ENCODE measurements at places on chromosomes 6 and 20.

DNA sequence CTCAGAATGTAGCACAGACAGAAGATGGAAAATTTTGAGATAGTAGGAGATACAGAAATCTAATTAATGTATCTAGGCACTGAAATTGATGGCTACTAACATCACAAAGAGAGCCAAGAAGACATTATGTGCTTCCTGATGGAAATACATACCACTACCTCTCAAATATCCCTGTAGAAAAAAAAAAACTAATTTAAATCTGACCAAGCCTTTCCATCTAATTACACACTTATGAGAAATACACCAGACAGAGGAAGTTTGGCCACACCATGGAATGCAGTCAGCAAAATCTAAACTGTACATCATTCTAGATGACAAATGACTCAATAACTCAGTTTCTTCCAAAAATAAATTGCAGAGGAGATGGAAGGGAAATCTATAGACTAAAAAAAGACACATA, 18.9 kb downstream of the VPS52 start:
- DNase-seq = no peak

DNA sequence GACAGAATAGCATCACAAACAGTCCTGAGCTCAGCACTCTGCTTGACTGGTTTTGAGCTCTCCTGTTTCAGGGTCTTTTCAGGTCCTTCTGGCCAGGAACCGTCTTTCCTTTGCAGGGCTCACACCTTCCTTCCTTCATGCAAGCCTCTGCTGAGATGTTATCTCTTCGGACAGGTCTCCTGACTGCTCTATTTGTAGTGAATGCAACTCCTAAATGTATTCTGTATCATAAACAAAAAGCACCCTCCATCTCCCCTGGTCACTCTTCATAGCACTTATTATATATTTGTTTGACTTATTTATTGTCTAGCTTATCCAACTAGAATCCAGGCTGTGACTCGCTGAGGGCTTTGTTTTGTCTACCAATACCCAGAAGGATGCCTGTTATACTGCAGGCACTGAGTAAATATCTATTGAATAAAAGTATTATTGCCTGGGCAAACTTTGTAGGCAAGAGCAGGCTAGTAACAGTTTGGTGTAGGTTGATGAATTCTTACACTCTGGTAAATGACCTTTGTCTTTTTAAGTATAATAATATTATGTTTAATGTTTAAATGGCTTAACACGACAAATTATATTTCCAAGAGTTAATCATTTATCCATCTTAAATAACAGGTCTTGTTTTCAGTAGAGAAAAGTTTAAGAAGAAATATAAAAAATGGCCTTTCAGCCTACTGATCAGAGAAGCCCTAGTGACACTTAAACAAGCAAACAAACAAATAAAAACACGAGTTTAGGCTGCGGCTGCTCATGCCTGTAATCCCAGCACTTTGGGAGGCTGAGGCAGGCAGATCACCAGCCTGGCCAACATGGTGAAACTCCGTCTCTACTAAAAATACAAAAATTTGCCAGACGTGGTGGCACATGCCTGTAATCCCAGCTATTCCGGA, 199.7 kb downstream of the BCAS1 start:
- no peak for DNase-seq

DNA sequence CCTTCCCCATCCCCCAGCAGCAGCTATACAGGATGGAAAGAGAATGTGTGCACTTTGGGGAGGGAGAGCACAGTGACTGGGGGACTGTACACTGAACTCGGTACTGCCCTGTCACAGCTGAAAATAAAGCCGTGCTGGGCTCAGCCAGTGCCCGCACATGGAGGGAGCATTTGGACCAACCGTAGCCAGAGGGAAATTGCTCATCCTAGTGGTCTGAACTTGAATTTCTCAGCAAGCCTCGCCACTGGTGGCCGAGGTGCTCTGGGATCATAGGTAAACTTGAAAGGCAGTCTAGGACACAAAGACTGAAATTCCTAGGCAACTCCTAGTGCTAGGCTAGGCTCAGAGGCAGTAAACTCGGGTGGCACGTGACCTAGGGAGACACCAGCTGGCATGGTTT, 61.0 kb downstream of the DZANK1 start:
- no peak for DNase-seq

DNA sequence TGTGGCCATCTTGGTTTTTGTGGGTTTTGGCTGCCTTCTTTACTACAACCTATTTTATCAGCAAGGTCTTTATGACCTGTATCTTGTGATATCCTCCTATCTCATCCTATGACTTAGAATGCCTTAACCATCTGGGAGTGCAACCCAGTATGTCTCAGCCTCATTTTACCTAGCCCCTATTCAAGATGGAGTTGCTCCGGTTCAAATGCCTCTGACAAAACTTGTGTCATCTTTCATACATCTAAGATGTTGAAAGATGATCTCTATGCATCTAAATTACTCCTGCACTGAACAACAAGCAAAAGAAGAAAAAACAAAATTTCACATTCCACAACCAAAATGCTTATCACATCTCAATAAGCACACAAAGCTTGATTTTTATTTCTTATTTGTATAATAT, 129.5 kb upstream of the CNR1 start:
- no peak for DNase-seq

DNA sequence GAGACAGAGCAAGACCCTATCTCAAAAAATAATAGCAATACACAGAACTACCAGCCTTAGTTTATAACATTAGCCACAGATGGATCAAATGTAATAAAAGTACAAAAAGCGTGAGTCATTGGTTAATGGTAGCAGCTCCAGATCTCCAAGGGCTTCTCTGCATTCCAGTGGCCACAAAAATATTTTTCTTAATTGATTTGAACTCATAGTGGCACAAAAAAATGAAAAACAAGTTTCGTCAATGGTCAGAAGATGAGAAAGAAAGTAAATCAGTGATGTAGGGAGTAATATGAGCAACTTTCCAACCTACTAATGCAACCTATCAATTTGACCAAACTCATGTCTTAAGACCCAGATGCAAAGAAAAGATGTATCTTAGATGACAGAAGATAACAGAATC, 79.6 kb downstream of the CEP57L1 start:
- no peak for DNase-seq

GRCh38 chr6:132300323-132300949, 100.8 kb downstream of the MOXD1 start:
- peak; percentile 41 for DNase-seq

DNA sequence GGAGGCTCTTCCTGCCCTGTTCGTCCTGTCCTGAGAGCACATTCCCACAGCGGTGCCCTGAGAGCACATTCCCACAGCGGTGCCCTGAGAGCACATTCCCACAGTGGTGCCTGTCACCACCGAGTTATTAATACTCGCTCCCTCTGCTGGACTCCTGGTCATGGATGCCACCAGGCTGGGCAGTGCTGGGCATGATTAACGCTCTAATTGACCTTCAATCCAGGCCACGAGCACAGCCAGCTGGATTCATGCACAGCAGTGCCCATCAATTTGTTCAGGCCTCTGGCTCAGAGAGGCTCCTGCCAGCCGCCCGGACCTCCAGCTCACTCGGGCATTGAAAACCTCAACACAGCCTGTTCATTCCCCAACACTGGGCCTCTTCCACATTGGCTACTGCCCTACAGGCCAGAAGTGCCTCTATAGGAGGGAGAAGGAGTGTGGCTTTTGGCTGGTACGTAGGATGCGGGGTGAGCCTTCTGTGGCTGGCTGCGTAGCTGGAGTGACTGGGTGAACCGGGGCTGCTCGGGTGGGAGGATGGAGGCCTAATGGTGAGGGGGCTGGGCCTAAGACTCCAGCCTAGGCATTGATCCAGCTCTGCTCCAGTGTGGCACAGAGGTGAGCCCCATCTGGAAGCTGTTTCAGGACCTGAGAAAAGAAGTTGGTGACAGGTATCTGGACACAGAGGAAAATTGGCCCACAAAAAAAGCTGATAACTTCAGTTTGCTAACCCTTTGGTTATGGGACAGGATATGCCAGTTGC, 9.3 kb downstream of the IP6K3 start:
- DNase-seq = no peak

DNA sequence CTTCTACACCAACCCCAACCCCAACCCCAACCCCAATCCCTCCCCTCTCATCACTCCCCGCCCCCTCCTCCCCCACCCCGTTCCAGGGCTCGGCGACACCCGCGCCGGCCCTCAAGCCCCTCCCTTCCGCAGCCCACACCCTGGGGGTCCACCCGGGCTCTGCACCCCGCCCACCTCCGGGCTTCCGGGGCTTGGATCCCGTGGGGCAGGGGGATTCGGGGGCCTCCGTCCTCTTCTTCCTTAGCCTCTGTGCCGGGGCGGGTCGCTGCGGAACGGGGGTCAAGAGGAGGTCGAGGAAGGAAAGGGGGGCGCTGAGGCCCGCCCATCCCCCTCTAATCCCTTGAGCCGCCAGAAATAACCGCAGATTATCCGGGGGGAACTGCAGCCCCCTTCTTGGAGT, 690 bp downstream of the TULP1 start:
- no peak for DNase-seq

DNA sequence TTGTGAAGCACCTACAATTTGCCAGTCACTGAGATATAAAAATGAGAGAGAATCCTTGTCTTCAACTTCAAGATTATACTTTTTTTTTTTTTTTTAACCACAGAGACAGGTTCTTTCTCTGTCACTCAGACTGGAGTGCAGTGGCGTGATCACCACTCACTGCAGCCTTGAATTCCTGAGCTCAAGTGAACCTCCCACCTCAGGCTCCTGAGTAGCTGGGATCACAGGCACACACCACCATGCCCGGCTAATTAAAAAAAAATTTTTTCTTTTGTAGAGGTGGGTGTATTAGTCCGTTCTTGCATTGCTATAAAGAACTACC, 51.6 kb upstream of the PMEPA1 start:
- DNase-seq = no peak

DNA sequence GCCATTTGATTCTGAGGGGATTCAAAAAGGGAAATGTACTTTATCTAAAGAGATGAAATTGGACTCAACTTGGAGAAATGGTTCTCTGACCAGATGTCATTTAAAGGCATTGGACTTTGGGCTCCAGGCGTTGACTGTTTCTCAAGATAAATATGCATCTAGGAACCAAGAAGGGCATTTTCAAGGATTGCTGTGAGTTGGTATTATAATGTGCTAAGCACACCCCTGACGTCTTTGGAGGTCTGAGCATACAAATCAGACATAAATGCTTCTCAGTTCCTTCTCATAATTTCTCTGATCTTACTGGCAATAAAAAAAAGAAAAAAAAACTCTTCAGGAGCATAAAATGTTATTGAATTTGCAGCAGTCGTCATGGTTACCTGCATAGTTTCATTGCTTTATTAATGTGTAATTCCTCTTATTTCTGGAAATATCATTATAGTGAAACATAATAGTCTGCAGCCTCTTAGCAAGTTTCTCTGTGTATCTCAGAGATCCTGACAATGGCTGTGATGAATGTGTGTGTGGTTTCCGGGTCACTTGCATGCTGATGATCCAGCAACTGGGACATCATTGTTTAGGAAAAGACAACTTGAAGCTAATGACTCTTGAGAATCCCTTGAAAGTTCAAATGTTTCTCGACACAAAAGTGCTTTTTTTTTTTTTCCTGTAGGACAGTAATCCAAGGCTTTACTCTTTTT, 136.0 kb downstream of the AIG1 start:
- DNase-seq = no peak

DNA sequence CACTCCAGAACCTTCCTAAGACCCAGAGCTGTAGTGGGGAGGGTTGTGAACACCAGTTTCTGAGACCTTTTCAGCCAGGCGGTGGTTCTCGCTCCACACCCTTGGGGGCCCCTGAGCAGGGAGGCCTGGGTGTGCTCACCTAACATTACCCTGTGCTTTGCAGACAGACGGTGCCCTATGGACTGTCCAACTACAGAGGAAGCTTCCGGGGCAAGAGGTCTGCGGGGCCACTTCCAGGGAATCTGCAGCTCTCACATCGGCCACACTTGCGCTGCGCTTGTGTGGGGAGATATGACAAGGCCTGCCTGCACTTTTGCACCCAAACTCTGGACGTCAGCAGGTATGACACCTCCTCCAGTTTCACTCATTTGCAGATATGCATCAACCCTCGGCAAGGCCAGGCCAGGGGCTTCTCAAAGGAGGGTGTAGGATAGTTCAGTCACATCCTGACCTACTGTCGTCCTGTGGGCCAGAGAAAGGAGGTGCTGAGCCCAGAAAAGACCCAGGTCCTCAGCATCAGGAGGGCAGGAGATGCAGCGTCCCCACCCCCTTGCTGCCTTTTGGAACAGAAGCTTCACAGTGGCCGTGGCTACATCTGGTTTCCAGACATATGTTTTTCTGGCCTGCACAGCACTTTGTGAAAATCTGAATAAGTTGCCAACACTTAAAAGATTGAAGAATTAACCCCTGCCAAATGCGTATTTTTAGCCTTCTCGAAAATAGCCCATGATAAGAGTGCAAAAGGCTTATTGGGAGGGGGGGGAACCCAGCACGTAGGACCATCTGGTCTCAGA, 20.6 kb downstream of the EDN3 start:
- DNase-seq = no peak

DNA sequence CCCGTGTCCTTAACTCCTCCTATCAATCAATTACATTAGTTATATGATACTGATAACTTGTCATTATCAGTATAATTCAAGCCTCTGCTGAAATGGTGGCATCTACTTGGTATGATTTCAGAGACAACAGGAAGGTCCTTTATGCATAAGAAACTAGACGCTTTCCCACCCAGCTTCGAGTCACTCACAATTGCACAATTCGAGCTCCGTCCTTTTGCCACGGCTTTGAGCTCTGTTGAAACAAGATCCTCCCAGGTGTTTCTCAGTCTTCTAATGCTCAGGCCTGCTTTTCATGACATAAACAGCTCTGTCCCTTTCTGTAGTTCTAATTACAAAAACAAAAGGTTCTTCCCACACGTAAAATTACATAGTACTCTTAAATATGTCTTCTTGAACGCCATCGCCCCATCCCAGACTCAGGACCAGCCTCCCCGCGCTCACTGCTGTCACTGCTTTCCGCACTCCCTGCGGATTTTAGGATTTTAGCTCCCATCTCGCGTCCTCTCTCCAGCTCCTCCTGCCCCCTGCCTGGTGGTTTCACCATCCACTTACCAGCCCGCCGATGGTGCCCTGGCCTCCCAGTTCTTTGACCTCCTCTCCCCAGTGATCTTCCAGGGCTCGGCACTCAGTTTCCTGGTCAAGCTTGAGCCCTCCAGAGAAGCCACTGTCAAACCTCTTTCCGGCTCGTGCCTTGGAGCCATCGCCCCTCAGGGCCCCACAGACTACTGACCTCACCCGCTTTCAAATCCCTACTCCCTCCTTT, 23.2 kb upstream of the PNPLA1 start:
- no peak for DNase-seq

GRCh38 chr6:91611190-91611589, 1024.3 kb upstream of the MAP3K7 start:
- no peak for DNase-seq

DNA sequence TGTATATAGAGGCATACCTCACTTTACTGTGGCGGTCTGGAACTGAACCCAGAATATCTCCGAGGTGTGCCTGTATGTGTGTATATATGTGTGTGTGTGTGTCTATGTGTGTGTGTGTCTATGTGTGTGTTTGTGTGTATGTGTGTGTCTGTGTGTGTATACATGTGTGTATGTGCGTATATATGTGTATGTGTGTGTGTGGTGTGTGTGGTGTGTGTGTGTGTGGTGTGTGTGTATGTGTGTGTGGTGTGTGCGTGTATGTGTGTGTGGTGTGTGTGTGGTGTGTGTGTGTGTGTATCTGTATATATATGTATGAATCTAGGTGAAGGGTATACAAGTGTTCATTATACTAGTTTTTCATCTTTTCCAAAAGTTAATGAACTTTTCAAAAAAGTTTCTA, 4.2 kb upstream of the NPEPL1 start:
- no peak for DNase-seq
